ENCODE measurements at places on chromosomes 3 and 15.

GRCh38 chr15:67815036-67815592 lies 10.2 kb upstream of the SKOR1 start:
- DNase-seq = no peak

DNA sequence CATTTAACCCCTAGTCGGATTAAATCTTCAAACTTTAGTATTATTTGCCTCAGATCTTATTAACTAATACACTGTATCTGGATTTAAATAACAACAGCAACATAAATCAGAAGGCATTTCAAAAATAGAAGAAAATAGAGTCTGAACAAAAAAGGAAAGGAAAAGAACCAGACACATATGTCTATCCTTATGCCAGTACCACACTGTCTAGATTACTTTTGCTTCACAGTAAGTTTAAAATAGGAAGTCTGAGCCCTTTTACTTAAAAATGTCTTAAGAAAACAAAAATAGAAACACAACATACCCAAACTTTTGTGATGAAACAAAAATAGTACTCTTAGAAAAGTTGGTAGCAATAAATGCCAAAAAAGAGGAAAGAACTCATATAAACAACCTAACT lies 1615.8 kb downstream of the SI start:
- DNase-seq = no peak

GRCh38 chr3:186847437-186847836 lies 4.9 kb downstream of the ADIPOQ start:
- DNase-seq = no peak

GRCh38 chr3:16439163-16439847 lies 74.2 kb downstream of the RFTN1 start:
- no peak for DNase-seq

- peak; percentile 91 for DNase-seq
These were observed 1.6 kb upstream of the TEX264 start for GRCh38 chr3:51669241-51670052.

GRCh38 chr15:40958146-40958545 lies 4.9 kb downstream of the CHAC1 start:
- DNase-seq = no peak

GRCh38 chr3:105532251-105532650 lies 165.5 kb downstream of the ALCAM start:
- DNase-seq = no peak

DNA sequence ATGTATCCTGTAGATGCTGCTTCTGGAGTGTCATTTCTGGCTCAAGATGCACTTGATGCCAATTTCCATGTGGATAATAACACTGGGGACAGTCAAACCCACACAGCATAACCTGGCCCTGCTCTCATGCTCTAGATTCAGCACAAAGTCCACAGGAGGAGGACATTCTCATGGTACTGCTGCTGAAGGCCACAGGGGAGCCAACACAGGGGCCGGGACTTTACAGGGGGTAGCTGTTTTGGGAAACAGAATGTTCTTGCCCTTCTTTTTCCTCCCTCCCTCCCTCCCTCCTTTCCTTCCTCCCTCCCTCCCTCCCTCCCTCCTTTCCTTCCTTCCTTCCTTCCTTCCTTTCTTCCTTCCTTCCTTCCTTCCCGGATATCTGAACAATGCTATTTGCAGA lies 477.4 kb downstream of the PDCD6IP start:
- DNase-seq = no peak

DNA sequence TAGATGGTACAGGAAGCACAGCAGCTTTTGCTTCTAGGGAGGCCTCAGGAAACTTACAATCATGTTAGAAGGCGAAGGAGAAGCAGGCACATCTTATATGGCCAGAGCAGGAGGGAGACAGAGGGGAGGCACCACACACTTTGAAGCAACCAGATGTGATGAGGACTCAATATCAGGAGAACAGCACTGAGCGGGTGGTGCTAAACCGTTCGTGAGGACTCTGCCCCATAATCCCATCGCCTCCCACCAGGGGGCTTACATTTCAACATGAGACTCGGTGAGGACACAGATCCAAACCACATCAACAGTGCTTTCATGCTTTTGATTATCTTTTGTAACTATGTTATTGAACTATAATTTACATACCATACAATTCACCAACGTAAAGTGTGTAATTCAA lies 7.6 kb upstream of the TMEM44 start:
- peak; percentile 14 for DNase-seq

DNA sequence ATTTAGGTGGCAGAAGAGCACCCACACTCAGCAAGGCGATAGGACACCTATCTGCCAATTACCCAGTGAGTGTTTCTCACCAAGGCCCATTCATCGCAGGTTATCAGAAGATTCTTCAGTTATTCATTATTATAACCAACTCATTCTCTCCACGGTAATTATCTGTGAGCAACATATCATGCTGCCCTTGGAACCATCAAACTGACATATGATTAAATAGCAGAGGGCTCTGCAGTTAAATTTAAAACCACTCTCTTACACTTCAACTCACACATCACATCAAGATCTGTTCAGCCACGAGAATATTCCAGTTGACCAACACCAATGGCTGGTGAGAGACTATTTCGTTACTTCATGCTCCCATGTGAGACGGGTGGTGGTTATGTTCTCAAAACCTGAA lies 489.3 kb downstream of the ERC2 start:
- DNase-seq = no peak

DNA sequence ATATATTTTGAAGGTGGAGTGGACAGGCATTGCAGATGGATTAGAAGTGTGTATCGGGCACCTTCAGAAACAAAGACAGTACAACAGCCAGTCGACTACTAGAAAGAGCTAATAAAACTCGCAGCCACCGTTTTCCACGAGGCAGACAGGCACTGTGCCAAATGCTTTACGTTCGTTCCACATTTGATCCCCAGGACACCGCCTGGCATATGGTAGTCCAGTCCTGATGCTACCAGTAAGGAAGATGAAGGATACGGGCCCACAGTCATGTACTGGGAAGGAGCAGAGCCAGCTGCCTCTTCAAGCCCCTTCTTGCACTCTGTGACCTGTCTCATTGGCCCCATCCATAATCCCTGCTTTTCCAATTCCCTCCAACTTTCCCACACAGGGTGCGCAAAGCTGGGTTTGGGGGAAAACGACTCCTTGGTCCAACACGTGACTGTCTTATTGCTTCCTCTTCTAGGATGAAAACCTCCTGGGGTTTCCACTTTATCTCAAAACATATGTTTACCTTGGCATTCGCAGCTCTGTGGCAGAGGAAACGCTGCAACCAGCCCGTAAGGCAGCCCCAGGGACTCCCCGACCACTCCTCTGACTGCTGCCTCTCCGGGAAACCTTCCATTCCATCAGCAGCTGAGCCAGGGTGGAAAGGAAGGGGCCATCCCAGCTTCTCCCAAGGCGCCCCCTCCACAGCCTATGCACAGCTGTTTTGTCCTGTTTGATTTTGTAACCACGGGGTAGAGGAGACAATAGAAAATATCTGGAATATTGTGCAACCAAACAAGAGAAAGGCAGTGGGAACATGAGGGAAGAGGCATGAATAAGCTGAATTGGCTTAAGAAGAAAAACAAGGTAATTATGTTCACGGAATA lies 107.4 kb downstream of the ADAMTS17 start:
- DNase-seq = no peak

DNA sequence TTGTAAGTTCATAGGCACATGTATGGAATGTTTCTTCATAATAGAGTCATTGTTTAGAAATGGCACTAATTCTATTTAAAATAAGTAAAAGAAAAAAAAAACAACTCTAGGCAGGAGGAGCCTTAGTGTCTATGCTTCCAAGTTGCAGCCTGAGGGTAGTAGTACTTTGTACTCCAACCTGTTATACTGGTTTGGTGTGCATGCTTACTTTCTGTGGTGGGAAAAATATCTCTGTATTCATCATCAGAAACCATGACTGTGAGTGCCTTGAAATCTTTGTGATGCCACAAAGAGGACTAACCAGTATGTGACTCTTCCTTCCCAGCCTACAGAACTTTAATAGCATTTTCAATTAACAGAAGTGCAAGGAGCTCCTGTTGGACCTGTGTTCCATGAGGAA lies 4.4 kb downstream of the NAALADL2 start:
- DNase-seq = no peak

DNA sequence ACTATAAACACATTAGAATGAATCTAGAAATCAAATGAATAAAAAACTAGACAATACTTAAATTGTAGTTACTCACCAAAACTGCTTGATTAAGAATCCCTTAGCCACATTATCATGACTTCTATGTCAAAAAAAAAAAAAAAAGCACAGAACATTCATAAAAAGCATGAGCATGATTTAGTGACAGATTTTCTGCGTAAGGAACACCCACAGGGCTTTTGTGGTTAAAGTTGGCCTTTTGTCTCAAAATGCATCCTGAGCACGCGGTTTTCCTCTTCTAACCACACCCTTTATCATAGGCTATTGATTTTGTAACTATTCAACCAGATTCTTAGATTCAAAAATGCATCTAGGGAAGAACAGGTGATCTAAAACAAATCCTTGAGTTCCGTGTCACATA lies 334.0 kb upstream of the NR2F2 start:
- no peak for DNase-seq

DNA sequence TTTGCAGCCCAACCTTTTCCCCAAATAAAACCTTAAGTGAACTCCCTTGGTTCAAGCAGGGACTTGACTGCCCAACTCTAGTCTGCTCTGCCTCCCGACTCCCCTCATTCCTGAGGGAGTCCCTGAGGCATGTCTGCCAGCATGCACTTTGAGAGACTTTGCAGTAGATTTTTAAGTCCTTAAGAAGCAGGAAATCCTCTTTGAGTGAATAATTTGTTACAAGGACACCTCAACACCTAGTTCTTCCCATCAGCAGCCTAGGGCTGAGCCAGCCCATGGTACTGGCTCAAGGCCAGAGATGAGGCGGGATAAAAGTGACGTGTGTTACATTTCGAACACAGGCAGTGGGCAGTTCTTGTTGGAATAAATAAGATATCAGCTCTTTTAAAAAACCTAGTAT lies 204.3 kb upstream of the SLC2A2 start:
- peak; percentile 16 for DNase-seq

DNA sequence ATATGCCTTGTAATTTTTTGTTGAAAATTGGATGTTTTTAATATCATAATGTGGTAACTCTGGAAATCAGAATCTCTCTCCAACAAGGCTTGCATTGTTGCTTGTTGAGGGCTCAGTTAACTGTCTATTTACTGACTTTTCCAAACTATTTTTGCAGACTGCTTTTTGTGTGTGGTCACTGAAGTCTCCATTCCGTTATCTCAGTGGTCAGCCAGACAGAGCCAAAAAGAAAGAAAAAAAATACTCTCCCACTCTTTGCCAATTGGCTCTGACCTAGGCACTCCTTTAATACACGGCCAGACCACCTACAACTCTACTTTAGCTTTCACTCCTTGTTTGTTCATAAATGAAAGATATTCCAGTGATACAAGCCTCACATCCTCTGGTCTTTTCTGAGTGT lies 52.5 kb downstream of the IFT80 start:
- no peak for DNase-seq

DNA sequence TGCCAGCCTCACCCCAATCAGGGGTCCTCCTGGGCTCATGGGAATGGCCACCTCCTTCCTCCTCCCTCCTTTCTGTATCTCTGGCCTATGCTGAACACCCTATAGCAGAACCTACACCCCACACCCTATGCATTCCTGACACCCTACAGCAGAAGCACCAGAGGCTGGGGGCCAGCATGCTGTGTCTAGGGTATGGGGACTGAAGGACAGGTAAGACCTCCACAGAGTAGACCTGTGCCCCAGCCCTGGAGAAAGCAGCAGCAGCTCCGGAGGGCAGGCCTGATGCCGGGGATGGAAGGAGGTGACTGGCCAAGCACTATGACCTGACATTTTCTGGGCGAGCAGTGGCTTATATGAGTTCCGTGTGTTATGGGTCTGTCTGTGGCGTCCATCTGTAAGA lies 66.9 kb downstream of the TLE3 start:
- DNase-seq = no peak

DNA sequence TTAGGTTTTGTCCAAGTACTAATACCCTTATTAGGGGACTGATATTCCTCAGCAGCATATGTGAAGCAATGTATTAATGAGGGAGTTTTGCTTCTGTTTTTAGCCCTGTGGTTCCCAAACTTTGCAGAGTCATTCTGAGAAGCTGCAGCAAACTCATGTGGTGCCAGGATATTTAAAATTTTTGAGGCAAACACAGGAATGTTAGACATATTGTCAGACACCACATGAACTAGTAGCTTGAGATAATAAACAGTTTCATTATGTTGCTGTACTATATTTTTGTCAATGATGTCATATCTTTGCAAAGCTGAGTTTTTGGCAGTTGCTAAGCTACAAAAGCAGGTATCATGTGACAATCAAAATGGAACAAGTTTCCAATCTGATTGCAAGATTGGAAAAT lies 36.6 kb downstream of the ATP6V1A start:
- no peak for DNase-seq

- DNase-seq = no peak
These were observed 35.2 kb downstream of the USP13 start for GRCh38 chr3:179687967-179688535.

- peak; percentile 70 for DNase-seq
These were observed 23.5 kb upstream of the LRTM1 start for GRCh38 chr3:54951405-54951804.

DNA sequence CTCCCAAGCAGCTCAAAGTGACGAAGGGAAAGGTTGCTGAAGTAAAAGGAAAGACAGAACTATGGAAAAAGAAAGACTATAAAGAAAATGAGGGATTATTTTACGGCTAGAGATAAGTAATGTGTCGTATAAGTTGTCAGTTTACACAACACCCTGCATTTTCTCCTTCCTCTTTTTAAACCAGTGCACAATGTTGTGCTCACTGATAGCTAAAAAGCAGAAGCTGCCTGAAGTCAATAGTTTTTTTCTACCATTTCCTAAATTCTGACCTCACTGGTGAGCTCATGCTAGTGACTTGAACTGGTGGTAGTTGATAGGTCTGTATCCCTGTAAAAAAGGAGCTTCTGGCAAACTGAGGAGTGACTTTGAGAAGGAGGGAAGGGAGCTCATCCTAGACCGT lies 368.6 kb upstream of the GBE1 start:
- DNase-seq = no peak

DNA sequence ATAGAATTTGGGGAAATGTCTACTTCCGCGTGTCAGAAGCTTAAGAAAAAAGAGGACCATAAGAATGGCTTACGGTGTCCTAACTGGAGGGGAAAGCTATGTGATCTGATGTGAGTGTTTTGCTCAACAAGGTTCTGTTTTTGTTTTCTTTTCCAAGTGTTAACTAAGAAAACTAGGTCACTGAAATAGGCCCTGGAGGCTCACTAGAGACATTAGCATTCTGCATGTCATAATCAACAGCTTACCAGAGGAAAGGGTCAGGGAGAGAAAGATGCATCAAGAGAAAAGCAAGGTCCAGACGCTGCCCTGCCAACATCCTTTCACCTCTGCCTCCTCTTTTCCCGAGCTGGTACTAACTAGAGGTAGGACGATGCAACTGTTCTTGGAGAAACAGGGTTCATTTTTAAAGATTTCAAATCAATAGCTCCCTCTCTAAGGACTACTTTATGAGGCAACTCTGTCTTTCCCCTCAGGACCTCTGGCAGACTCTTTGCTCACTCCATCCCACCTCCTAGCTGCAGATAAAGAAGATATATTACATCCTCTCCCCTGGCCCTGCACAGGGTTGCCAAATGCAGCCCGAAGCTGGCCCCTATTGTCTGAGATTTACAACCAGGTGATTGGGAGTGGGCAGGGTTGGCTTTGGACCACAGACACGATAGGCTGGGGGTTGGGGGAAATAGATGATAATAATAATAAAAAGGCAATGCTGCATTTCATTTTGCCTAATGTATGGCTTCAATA lies 209.9 kb upstream of the SLC2A2 start:
- no peak for DNase-seq

- no peak for DNase-seq
These were observed 637 bp upstream of the CCNDBP1 start for GRCh38 chr15:43184407-43185124.

All from WERI-Rb-1 (cell line).